NCI-H748 treated with DMSO at 0.1 percent for 48 hours (cell line): ENCODE measurements at places on chromosomes 4 and X.

DNA sequence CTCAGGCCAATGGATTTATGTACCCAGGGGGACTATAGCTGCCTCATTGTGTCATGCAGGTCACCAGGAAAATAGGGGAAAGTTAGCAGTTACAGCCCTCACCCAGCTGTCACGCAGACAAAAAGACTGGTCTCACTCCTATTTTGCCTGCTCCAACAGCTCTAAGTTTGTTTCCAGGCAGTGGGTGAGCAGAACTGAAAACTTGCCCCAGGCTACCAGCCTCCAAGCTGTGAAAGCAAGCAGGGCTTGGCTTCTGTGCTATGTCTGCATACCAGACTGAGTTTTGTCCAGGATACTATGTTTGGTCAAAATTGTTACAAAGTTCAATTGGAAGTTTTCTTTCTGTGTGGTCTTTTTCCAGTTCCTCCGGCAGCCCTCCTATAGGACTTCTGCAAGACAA, 628.4 kb downstream of the FAM133A start:
- no peak for DNase-seq

DNA sequence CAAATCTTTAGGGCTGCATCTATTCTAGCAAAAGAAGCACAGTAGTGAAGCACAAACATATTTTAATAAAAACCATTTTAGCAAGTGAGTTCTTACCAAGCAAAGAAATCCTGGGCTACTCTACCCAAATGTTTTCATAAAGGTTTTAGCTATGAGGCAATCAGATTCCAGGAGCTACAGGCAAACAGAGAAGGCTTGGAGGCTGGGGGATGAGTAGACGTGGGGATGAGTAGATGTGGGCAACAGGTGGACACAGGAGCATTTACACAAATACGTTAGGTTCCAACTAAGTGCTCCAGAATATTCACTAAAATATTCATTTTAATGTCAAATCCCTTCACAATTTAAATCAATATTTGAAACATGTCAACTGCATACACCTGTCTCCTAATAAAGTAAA, 34.5 kb downstream of the ATP11C start:
- no peak for DNase-seq

GRCh38 chr4:81574991-81575390, 103.3 kb upstream of the RASGEF1B start:
- DNase-seq: no peak

- no peak for DNase-seq
Observed at GRCh38 chrX:102739657-102740056, 19.1 kb downstream of the GPRASP3 start.

DNA sequence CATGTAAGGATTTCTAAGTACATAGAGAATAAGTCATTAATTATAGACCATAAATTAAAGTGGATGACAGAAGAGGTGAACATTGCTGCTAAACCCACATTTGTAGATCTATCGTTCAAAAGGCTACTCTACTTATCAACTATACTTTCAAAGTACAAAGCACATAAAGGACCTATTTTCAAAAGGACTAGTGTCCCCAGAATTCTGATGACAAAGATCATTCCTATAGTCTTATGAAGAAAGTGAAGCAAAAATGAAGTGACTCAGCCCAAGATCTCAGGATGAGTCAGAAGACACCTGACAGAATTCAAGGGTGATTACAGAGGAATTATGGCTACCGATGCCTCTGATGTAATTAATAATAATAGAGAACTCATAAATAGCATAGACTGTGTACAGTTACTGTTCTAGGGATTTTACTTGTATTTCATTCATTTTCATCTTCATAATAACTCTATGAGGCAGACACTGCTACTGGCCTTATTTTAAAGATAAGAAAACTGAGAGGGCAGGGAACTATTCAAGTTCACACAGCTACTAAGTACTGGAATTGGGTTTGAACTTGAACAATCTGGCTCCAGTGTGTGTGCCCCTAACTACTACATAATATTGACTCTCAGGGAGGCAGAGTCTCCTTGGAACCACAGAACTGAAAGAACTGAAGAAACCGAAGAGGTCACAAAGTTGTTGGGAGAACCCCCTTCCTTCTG, 17.1 kb downstream of the USP46 start:
- no peak for DNase-seq

DNA sequence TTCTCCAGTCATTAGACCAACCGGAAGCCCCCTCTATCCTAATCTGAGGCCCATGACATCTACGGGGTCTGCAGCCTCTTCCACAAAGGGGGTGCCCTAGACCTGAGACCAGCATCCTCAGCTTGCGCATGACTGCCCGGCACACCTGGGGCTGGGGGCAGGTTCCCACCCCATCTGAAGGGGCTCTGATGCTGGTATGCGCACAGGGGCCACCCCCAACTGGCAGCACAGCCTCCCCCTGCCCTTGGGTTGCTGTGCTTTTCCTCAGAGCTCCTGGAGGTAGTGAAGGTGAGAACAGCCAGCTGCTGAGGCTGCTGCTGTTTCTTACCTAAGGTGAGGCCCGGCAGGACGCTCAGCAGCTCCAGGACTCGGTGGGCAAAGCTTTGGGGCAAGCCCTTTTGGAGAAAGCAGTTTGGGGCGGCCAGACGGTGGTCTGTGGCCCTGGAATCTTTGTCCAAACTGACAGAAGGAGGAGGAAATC, 18.9 kb upstream of the CPLX1 start:
- no peak for DNase-seq

- no peak for DNase-seq
Observed at GRCh38 chr4:98452091-98452490, 190.9 kb downstream of the RAP1GDS1 start.

- no peak for DNase-seq
Observed at GRCh38 chrX:135087867-135088266, 32.5 kb downstream of the ETDB start.

GRCh38 chr4:26083987-26084386, 170.0 kb downstream of the SMIM20 start:
- no peak for DNase-seq

DNA sequence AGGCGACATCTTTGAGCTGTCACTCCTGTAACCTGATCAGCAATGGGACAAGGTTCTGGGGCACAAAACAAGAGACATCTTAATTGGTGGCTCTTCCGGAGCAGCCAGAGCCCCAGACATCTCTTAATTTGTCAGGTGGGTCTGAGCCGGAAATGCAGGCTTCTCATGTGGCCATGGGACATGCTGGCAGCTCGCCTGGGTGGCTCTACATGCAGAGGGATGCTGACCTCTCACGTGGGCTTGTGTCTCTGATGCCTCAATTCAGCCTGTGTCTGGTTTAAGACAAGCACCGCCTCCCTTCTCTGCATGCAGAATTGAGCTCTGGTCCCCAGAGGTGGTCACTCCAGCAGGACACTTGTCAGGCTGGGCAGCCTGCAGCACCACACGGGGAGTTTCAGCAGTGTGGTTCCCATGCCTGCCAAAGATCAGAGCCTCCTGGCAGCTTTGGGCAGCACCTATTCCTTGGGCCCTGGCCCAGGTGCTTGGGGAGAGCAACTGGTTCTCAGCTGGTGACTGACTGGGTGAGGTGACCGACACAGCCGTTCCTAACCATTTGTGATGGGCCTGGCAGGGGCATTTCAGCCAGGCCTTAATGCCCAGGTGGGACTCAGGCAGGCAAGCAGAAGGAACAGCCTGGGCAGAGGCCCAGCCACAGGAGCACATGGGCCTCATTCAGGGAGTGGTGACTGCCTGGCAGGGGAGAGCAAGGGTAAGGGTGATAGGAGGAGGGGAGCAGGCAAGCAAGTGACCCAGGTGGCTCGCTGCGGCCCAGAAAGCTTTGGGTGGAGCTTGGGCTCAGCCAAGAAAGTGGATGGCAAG, 53.4 kb downstream of the HMX1 start:
- DNase-seq: no peak

- no peak for DNase-seq
Observed at GRCh38 chr4:185672618-185673017, 137.3 kb upstream of the PDLIM3 start.
